ENCODE measurements at places on chromosomes 2 and 18. TPM values are rescaled to one million over a fixed set of nuclear protein-coding genes. Genes with fewer than 3 reads are reported as not detected.

The SLC25A52 gene
- total RNA-seq: not detected

The KIF5C gene
- 16.9 TPM for total RNA-seq

The C2orf76 gene
- 10.2 TPM for total RNA-seq

The NTSR2 gene
- total RNA-seq: not detected

The CD207 gene
- not detected for total RNA-seq

The FAM168B gene
- total RNA-seq: 82.3 TPM

GRCh38 chr2:226074391-226074790, 674.9 kb downstream of the NYAP2 start:
- no peaks in the 10 kb centered on the region for H3K36me3 ChIP-seq
- H3K4me1 ChIP-seq: no peaks in the 10 kb centered on the region
- no peaks in the 10 kb centered on the region for H3K27me3 ChIP-seq
- H3K4me3 ChIP-seq: no peak overlapping the region
- peak; percentile 18 for DNase-seq

- peaks cover 65% of the 10 kb centered on the region for H3K36me3 ChIP-seq
- H3K27ac ChIP-seq: peak overlapping the region; percentile 89
These were observed 8.5 kb downstream of the SP140L start for GRCh38 chr2:230335461-230335863.

DNA sequence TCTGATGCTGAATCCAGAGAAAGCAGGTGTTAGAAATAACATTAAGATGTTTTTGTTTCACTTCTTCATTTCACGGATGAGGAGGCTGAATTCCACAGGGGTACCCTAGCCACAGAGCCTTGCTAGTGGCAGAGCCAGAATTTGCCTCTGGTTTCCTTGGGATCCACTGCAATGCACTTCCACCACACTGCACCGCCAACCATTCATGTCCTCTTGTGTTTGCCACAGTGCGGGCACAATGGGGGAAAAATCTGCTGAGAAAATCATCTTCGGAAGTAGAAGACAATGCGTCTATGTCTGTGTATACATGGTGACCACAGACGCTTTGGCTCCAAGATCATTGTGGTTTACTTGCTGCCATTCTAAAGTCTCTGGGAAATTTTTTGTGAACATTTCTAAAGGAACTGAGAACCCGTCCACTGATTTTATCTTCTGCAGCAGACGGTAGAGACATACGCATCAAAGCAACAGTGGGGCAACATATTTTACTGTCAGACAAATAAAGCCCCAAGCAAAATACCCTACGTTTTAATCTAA, 14.9 kb downstream of the ICOS start:
- H3K27ac ChIP-seq: peak overlapping the region; percentile 84
- DNase-seq: peak; percentile 84
- peak overlapping the region; percentile 69 for H3K4me3 ChIP-seq
- H3K36me3 ChIP-seq: peaks cover 57% of the 10 kb centered on the region
- no peaks in the 10 kb centered on the region for H3K27me3 ChIP-seq

- peak; percentile 85 for DNase-seq
- H3K4me3 ChIP-seq: peak overlapping the region; percentile 63
- peaks cover 2% of the 10 kb centered on the region for H3K36me3 ChIP-seq
- H3K27ac ChIP-seq: peak overlapping the region; percentile 73
- peaks cover 36% of the 10 kb centered on the region for H3K4me1 ChIP-seq
These were observed 20.8 kb upstream of the TNP1 start for GRCh38 chr2:216880509-216881184.

- H3K27me3 ChIP-seq: no peaks in the 10 kb centered on the region
- H3K4me3 ChIP-seq: no peak overlapping the region
- DNase-seq: no peak
- no peaks in the 10 kb centered on the region for H3K36me3 ChIP-seq
These were observed 1626.2 kb downstream of the LRP1B start for GRCh38 chr2:140504601-140505000.

- DNase-seq: peak; percentile 38
- H3K27me3 ChIP-seq: no peaks in the 10 kb centered on the region
- no peaks in the 10 kb centered on the region for H3K36me3 ChIP-seq
- peaks cover 2% of the 10 kb centered on the region for H3K4me1 ChIP-seq
- H3K27ac ChIP-seq: no peak overlapping the region
- no peak overlapping the region for H3K4me3 ChIP-seq
These were observed 149.2 kb upstream of the TWIST2 start for GRCh38 chr2:238698451-238699306.

- H3K4me1 ChIP-seq: peaks cover 26% of the 10 kb centered on the region
- H3K4me3 ChIP-seq: peak overlapping the region; percentile 43
- no peaks in the 10 kb centered on the region for H3K36me3 ChIP-seq
- peak overlapping the region; percentile 14 for H3K27ac ChIP-seq
These were observed 1.2 kb upstream of the HAAO start for GRCh38 chr2:42793334-42794270.

GRCh38 chr2:215019085-215019484, 119.3 kb downstream of the ABCA12 start:
- no peaks in the 10 kb centered on the region for H3K36me3 ChIP-seq
- H3K27ac ChIP-seq: no peak overlapping the region
- H3K4me3 ChIP-seq: no peak overlapping the region

Measured in activated CD4-positive, alpha-beta T cell treated with anti-CD3 and anti-CD28 coated beads, Interleukin-2, amount 10 ng/mL, durations not matched to agents 24 days and 14 days (primary cell).